Skeletal muscle cell (primary cell): ENCODE measurements at places on chromosomes 3 and 15.

DNA sequence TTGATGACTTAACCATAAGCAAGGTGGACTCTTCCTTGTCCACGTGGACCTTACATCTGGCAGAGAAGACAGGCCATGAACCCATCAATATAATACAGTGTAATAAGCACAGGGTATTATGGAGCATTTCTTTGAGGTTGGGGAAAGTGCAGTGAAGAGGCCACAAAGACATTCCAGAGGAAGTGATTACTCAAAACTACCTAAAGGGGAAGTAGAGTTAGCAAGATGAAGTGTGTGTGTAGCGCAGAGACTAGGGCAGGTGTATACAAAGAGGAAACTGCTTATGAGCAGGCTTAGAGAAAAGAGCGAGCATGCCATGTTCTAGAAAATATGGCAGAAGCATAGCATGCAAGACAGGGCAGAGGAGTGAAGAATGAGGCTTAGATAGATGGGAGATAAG, 17.9 kb downstream of the CP start:
- no peak for DNase-seq

- DNase-seq, result peak; percentile 47
Measured at GRCh38 chr3:150183678-150184425, 213.2 kb upstream of the PFN2 start.

GRCh38 chr15:83585601-83586335, 68.2 kb upstream of the ADAMTSL3 start:
- DNase-seq, result no peak

GRCh38 chr15:73919706-73920105, 6.6 kb upstream of the LOXL1 start:
- DNase-seq, result no peak

GRCh38 chr15:69760258-69760845, 307.7 kb downstream of the RPLP1 start:
- peak; percentile 76 for DNase-seq

DNA sequence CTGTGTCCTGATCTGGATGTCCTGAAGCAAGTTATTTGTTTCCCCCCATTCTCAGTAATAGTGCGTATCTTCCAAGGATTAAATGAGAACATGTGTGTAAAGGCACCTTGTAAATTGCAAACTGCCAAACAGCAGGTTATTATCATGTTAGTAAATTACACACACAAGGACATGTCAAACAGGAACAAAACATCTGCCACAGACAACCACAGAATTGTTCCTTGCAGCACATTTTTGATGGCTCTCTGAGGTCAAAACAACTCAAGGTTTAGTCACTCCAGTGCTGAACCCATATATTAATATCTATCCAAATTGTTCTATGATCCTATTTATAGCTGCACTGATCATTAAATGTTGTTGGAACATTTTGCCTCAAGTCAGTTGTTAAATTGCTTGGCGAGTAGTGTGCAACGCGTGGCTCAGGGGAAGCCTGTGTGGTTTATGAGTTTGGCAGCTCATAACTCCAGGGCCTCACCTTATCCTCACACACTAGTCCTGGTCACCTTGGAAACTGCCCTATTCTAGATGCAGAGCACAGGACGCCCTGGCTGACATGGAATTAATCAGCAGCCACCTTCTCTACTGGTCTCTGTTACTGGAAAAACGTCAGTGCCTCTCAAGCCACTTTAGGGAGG, 46.3 kb upstream of the CDV3 start:
- no peak for DNase-seq

- DNase-seq, result no peak
Measured at GRCh38 chr3:40617084-40617483, 92.3 kb downstream of the ZNF621 start.

DNA sequence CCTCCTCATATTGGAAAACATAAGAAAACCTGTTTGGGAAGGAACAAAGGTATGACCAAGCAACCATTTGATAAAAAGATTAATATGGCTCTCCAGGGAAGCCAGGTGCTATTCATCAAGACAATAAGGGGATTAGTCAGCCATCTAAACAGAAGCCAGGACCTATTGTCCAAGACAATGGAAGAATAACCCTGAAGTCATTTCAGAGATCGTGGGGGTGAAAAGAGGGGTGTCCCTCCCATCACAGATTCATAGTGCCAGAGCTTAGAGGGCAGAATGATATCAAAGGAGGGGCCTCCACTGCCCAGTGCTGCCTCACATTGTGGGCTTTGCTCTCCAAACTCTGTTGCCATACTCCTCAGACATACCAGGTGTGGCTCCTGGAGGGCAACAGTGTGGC, 73.5 kb downstream of the DAPK2 start:
- DNase-seq, result no peak

DNA sequence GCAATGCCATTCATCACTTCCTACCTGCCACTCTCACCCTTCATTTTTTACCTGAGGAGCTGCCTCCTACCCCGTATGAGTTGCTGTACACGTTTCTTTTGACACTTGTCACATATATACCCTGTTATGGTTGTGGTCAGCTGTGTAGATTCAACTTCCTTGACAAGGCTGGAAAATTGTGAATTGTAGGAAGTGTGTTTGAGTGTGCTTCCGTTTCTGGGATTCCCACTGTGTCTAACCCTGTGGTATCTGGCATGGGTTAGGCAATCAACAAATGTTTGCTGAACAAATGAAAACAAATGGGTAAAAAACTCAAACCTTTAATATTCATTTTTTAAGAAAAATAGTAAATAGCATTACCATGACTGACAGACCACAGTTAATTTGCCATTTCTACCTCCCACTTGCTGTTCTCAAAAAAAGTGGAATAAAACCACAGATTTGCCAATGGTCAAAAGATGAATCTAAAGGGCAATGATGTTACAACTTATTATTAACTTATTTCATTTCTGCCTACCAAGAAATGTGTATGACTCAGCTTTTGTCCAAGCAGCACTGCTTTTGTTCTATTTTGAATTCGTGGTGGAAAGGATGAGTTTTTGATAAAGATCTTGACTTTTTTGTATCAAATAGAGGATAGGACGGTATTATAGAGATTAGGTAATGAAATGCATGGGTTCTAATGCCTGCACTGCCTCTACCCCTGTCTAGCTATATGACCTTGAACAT, 404.6 kb downstream of the LPP start:
- DNase-seq, result no peak

GRCh38 chr3:23565041-23565775, 240.5 kb upstream of the UBE2E1 start:
- DNase-seq, result no peak

- no peak for DNase-seq
Measured at GRCh38 chr3:184821034-184821433, 9.1 kb downstream of the VPS8 start.

GRCh38 chr3:55782807-55783206, 295.7 kb upstream of the WNT5A start:
- no peak for DNase-seq

- no peak for DNase-seq
Measured at GRCh38 chr3:112247900-112248299, 46.1 kb downstream of the SLC9C1 start.

DNA sequence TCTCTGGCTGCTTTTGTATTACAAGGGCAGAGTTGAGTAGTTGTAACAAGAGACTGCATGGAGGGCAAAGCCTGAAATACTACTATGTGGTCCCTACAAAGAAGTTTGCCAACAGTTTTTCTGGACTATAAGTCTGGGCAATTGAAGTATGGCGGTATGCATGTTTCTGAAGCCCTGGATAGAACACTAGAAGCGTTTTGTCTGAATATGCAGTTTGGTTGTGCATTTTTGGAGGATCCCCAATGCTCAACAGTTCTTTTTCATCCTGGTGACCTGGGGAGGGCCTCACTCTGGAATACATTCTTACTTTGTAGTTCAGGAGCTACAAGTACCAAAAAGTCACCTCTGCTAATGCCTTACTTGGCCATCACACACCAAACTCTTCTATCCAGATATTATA, 29.6 kb downstream of the SH3GL3 start:
- no peak for DNase-seq

- DNase-seq, result no peak
Measured at GRCh38 chr3:126573492-126574117, 14.9 kb upstream of the C3orf22 start.

DNA sequence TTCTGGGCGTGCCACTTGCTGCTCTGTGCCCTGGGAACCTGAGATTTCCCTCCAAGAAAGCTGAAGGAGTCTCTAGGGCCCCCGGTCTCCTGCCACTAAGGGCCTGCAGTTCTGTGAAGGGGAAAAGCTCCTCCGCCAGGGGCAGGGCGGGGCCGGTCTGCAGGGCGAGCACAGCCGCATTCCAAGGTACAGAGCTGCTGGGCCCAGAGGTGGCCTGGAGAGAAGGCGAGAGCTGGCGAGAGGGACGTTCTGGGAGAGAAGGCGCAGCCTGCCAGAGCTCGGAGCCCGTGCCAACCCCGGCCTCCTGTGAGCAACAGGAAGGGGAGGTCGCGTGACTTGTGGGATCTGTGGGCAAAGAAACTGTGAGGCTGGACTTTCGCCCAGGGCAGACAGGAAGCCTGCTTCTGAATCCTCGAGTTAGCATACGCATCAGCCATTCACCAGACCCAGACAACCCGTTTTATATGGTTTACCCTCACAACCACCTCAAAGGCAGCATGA, 500.4 kb downstream of the SHQ1 start:
- DNase-seq, result no peak

- no peak for DNase-seq
Measured at GRCh38 chr3:169179321-169179720, 484.2 kb downstream of the MECOM start.

- DNase-seq, result no peak
Measured at GRCh38 chr3:30548600-30548999, 57.8 kb upstream of the TGFBR2 start.

DNA sequence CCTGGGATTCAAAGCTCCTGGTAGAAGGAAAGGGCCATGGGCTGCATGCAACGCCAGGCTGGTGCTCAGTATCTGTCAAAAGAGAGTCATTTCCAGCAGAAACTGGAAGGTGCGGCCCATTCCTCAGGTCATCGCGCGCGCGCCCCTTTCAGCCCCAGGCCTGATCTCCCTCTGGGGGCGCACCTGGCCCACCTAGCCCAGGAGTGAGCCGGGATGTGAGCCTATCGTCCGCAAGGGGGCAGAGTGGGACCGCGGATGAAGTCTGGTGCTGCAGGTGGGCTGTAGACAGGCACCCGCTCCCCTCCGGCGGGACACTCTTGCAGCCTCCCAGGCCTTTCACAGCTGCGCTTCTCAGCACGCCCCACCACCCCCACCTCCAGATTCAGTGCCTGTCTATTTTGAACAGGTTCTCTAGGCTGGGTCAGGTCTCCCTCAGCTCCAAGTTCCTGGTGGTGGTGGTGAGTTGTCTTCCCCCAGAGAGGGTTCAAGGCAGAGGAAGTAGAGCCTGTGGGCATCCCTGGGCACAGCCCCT, 5.8 kb upstream of the RPL29 start:
- no peak for DNase-seq

DNA sequence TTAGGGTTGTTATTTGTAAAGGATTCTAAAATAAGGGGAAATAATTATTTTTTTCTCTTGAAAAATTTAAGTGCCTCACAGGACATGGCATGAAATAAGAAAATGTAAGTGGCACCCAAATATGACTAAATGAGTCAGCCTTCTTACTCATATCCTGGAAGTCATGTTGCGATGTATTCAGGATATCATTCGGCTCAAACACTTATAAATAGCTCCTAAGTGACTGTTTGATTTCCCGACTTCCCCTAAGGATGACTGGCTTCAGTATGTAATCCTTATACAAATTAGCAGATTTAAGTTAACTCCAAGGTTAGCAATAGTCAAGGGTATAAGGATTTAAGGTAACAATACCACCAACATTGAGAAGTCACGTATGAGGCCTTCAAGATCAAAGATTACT, 57.3 kb upstream of the OSTN start:
- DNase-seq, result peak; percentile 68

DNA sequence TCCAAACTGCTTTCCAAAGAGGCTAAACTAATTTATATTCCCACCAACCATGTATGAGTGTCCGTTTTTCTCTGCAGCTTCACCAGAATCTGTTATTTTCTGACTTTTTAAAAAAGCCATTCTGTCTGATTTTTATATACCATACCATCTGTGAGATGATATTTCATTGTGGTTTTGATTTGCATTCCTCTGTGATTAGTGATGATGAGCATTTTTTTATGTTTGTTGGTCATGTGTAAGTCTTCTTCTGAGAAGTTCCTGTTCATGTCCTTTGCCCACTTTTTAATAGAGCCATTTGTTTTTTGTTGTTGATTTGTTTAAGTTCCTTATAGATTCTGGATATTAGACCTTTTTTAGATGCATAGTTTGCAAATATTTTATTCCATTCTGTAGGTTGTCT, 179.4 kb upstream of the ALCAM start:
- no peak for DNase-seq

- DNase-seq, result no peak
Measured at GRCh38 chr3:13706451-13706850, 157.5 kb downstream of the FBLN2 start.

DNA sequence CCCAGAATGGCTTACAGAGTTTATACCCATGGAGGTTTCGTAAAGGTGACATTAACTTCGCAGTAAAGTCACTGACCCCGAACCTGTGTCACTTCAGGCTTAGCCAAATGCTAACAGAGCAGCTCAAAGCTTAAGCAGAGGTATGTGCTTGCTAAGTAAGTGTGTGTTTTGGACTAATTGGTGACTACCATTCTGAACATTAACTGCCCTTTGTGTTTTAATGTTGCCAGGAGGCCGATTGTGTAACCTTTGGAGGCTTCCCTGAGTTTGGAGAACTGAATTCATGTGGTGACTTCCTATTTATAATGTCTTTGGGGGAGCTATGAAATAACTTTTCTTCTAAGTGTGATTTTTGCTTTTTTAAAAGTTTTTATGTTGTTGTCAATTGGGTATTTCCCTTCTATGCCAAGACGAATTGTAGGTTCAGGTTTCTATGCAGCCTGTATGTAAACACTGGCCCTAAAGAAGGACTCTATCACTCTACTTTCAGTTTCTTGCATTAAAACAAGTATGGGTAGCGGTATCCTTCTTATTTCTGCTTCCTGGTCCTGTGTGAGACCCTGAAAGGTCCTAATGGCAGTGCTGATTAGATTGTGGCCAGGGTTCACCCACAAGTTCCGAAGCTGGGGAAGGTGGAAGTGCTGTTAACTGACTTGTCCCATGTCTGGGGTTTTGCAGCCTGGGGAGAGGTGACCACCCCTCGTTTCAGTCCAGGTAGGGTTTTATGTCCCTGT, 86.3 kb downstream of the IGF1R start:
- DNase-seq, result no peak

- no peak for DNase-seq
Measured at GRCh38 chr3:157249606-157250005, 89.7 kb upstream of the CCNL1 start.
